Stromal cell of bone marrow (primary cell): ENCODE measurements at places on chromosomes 12 and 14.

GRCh38 chr14:92914087-92914656 lies 8.8 kb upstream of the CHGA start:
- no peak for DNase-seq

DNA sequence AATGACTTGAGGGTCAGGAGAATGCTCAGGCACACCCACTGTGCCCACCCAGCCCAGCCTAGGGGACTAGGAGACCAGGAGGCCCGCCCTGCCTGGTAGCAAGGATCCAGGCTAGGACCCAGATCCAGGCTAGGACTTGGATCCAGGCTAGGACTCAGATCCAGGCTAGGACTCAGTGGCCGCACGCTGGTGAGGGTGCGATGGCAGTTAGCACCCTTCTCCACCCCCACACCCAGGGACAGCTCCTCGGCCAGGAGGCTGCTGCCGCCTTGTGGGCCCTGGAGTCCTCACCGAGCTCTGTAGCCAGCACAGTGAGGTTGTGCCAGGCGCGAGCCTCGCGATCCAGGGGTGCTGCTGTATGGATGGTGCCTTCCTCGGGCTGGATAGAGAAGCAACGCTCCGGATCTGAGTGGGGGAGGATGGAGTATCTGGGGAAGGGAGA lies 5.1 kb downstream of the CDH24 start:
- DNase-seq = no peak

GRCh38 chr12:27014859-27015729 lies 910 bp upstream of the TM7SF3 start:
- no peak for DNase-seq

DNA sequence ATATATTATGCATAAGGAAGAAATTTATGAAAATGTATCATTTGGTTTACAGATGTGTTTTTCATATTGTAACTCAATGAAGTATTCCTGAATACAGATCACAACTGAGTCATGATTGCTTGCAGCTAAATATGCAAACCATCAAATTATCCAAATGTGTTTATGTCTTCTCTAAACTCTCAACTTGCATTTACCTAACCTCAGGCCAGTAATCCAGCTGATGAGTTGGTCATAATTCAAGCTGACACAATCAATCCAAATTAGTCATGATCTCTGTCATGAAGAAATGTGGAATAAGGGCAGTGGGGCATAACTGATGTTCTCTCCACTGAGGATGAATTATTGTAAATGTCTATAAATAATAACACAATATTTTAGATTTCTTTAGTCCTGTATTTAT lies 104.8 kb upstream of the CNTN1 start:
- no peak for DNase-seq

DNA sequence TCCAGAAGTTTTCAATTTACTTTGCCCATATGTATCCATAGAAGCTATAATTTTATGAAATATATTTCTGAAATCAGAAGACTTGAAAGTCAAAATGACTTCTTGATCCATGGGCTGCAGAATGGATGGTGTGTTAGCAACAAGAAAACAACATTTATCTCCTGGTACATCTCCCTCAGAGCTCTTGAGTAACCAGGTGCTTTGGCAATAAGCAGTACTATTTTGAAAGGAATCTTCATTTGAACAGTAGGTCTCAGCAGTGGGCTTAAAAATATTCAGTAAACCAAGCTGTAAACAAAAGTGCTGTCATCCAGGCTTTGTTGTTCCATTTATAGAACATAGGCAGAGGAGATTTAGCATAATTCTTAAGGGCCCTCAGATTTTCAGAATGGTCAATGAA lies 100.4 kb downstream of the SLC38A1 start:
- no peak for DNase-seq

DNA sequence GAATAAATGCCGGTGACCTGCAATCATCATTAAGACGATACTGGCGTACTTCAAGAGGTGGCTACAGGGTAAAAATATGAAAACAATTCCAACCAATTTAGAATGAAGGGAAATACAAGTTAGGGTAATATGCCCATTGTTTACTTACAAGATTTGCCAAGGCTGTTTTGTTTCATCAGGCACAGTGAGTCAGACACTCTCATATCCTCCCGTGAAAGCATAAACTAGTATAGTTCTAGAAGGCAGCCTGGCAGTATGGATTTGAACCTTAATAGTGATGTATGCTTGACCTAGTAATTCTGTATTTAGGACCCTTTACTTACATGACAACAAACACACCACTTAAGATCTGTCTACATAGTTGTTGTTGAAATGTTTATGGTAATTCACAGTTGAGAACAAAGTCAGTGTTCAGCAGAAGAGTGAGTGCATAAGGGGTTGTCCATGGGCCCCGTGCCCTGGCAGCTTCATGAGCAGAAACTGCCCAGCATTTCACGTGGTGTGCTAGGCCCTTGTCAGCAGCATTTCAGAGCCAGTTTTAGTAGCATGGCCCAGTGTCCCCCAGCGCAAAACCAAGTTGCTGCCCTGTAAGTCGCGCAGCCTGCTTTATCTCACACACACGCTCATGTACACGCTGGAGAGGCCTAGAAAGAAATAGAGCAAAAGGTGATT lies 80.8 kb downstream of the EP400 start:
- DNase-seq = no peak

DNA sequence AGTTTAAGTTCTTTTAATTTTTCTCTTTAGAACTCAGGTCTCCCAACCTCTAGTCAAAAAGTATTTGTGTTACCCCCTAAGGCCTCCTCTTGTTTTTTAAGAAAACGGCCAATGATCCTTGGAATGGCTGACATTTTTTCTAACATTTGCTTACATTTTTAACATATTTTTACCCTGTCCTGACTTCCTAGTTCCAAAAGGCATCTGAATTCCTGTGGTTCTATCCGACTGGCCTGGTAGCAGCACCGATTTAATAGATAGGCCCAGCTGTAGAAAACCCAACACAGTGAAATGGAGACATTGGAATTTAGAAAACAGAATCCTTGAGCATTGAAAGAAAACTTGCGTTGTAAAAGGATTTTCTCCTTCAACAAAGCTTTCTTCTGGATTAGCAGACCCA lies 134.7 kb upstream of the GSC start:
- DNase-seq = no peak

- peak; percentile 73 for DNase-seq
Observed at GRCh38 chr14:102500158-102500662, 9.4 kb downstream of the ANKRD9 start.

- DNase-seq = peak; percentile 23
Observed at GRCh38 chr14:58428118-58428683, 682 bp downstream of the KIAA0586 start.

DNA sequence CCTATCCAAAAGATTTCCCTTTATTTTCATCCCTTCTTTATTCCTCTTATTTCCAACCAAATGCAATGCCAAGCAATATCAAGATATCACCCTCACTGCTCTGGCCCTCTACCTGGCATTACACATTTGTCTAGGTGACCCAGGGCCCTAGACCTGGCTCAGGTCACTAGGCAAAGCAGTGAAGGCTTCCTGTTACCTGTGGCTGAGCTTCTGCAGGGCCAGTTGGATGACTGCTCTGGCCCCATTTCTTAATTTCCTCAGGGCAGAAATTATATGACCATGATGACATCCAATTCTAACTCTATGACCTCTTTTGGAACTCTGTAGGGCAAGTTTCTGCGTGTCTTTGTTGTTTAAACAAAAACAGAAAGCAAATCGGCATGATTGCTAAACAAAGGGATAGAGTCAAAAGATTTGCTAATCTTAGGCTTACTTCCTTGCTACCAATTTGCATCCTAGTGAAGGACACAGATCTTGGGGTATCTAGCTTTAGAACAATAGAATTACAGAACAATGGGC lies 7.4 kb upstream of the CCDC198 start:
- DNase-seq = no peak

- no peak for DNase-seq
Observed at GRCh38 chr12:26276709-26277108, 81.3 kb downstream of the SSPN start.

GRCh38 chr12:115710104-115710564 lies 567.4 kb downstream of the MED13L start:
- peak; percentile 83 for DNase-seq

GRCh38 chr14:101489092-101489760 lies 72.1 kb upstream of the DIO3 start:
- no peak for DNase-seq

DNA sequence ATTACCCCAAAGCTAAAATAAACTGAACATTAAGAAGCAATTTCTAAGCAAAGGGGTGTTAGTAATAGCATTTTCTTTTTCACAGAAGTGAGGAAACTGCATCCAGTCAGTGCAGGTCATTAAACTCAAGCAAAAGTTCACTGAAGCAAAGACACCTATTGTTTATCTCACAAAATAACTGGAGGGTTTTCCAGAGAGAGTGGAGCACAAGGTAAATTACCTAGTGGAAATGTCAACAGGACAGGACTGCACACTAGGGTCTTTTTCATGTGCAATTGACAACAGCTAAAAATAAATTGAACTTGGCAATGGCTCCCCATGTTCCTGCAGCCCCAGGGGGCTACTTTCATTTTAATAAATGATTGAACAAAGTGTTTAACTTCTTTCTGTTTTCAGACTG lies 742.0 kb downstream of the GALC start:
- no peak for DNase-seq

- DNase-seq = no peak
Observed at GRCh38 chr14:95330591-95331370, 11.1 kb upstream of the CLMN start.

- no peak for DNase-seq
Observed at GRCh38 chr12:94071258-94071657, 77.1 kb upstream of the PLXNC1 start.

GRCh38 chr12:112170971-112171596 lies 45.7 kb downstream of the TRAFD1 start:
- DNase-seq = no peak

- no peak for DNase-seq
Observed at GRCh38 chr14:97025722-97026121, 228.5 kb downstream of the VRK1 start.

GRCh38 chr12:92404259-92404894 lies 258.7 kb upstream of the BTG1 start:
- DNase-seq = no peak

DNA sequence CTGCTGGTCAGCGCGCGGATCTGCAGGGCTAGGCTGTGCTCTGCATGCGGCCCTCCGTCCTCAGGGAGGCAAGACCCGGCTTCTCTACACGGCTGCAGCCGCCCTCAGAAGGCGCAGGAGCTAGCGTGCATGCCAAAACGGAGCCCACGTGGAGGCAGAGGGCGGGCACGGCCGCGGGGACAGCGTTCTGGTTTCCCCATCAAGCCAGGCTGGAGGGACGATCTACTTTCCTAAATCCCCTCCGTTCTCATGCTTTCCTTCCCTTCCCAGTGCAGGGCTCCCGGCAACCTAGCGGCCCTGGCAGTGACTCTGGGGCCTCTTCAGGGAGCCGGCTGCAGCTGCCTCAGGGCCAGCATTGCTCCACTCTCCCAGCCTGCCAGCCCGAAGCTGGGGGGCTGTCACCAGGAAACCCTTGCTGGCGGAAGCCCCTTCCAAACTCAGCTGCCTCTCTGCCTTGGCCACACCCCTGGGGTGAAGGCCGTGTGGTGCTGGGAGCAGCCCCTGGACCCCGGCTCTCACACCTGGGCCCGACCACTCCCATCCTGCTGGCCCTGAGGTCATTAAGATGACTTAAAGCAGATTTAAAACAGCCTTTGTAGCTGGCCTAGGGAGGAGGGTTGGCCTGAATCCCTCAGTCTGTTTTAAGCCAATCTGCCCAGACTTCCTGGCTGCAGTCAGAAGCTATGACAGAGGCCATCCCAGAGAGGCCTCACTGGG lies 9.2 kb upstream of the GOLGA3 start:
- no peak for DNase-seq

- no peak for DNase-seq
Observed at GRCh38 chr12:90061809-90062208, 353.2 kb upstream of the ATP2B1 start.

GRCh38 chr12:124603100-124603541 lies 35.7 kb upstream of the NCOR2 start:
- DNase-seq = no peak

DNA sequence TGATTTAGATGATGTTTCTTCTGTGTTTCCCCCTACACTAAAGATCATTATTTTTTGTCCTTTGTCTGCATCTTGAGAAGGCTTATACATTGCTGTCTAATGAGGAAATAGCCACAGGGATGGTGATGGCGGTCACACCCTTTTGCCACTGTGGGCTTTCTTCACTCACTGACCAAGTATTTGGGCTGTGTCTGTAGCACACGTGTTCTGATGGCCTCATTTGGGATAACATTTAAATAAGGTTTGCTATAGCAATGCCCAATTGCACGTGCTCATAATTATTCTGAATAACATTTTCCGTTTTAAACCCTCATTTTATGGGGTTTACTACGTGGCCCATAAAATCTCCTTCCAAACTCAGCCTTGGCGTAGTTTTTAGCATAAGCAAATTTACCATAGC lies 230.3 kb upstream of the PRICKLE1 start:
- peak; percentile 4 for DNase-seq

- no peak for DNase-seq
Observed at GRCh38 chr12:111024205-111024801, 103.9 kb upstream of the MYL2 start.

DNA sequence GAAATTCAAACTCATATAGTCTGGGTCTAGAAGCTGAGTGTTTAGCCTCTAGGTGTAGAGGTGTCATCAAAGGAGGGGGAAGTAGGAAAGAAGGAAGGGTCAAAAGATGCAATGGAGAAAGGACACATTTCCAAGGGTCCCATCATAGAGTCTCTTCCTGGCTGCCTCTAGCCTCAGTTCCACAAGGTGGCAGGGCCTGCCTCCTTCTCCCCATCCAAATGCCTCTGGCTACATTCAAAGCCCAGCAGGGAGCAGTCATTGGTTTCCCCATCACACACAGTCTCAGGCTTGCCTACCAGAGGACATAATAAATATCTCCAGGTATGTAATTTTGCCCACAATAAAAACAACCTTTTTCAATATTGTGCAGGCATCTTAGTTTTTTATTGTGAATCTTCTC lies 2.1 kb upstream of the CCT2 start:
- no peak for DNase-seq

GRCh38 chr14:95138876-95139275 lies 18.5 kb downstream of the DICER1 start:
- DNase-seq = peak; percentile 18

GRCh38 chr14:88848571-88848970 lies 24.1 kb downstream of the TTC8 start:
- no peak for DNase-seq
